ENCODE measurements at places on chromosomes 2 and 18.
A peak's percentile ranks its signal among the peaks of the same experiment; 100 is the strongest.

DNA sequence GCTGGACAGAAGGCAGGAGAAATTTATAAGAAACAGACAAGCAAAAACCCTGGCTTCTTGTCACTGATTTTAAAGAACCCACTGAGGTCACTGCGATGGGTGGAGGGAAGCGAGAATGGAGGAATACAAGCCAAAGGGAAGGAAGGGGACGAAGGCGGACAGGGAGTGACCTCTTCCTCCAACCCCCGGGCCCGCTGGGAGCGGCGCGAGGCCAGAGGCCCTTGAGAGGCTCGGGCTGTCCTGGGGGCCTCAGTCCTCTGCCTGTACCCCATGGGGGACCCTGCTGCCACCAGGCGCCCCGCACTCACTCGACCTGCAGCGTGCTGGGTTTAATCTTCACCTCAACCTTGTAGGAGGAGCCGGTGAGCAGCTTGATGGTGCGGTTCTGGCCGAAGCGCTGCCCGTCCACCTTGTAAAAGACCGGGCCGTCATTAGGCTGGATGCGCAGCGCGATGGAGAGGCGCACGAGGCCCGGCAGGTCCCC lies 793 bp downstream of the CNRIP1 start:
- peaks cover 12% of the 10 kb centered on the region for H3K4me1 ChIP-seq
- peaks cover 7% of the 10 kb centered on the region for H3K36me3 ChIP-seq
- peak; percentile 41 for DNase-seq
- peak overlapping the region; percentile 74 for H3K4me3 ChIP-seq

GRCh38 chr2:200467806-200468681 lies 41.8 kb downstream of the KCTD18 start:
- H3K27me3 ChIP-seq: no peaks in the 10 kb centered on the region
- DNase-seq: no peak
- H3K27ac ChIP-seq: no peak overlapping the region
- peaks cover 17% of the 10 kb centered on the region for H3K36me3 ChIP-seq
- H3K4me1 ChIP-seq: peaks cover 25% of the 10 kb centered on the region
- H3K4me3 ChIP-seq: no peak overlapping the region

DNA sequence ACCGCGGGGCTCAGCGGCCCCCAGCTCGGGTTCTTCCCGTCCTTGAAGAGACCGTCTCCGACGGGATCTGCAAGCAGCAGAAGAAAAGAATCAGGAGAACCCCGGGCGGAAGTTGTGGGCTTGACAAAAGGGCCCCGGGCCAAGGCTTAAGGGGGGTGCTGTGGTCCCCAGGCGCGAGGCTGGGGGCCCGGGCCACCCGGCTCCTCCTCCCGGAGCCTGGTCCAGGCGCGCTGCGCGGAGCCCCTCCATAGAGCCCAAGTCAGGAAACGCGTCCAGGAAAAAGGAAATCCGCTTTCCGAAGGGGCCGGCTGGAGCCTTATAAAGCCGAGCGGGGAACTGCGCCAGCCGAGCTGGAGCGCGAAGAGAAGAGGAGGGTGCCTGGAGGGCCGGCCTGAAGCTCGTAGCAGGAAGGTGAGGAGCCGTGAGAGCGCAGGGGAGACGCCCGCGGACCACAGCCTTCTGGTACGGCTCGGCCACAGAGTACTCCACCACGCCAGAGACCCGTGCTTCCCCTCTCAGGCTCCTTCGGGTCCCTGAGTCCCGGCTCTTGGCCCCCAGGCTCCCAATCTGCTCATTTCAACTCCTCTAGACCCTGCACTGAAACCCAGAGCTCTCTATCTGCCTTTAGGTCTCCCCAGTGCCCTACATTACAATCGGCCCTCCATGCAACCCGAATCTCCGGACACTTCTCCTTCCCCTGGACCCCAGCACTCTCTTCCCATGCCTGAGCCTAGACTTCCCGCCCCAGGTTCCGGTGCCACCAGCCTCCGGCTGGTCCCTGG lies 554 bp downstream of the FEV start:
- no peaks in the 10 kb centered on the region for H3K36me3 ChIP-seq
- H3K27ac ChIP-seq: no peak overlapping the region
- H3K4me3 ChIP-seq: no peak overlapping the region

- no peak overlapping the region for H3K27ac ChIP-seq
- no peaks in the 10 kb centered on the region for H3K36me3 ChIP-seq
- H3K4me1 ChIP-seq: no peaks in the 10 kb centered on the region
- DNase-seq: peak; percentile 14
- no peaks in the 10 kb centered on the region for H3K27me3 ChIP-seq
Measured at GRCh38 chr2:221943076-221943810, 355.6 kb downstream of the PAX3 start.

DNA sequence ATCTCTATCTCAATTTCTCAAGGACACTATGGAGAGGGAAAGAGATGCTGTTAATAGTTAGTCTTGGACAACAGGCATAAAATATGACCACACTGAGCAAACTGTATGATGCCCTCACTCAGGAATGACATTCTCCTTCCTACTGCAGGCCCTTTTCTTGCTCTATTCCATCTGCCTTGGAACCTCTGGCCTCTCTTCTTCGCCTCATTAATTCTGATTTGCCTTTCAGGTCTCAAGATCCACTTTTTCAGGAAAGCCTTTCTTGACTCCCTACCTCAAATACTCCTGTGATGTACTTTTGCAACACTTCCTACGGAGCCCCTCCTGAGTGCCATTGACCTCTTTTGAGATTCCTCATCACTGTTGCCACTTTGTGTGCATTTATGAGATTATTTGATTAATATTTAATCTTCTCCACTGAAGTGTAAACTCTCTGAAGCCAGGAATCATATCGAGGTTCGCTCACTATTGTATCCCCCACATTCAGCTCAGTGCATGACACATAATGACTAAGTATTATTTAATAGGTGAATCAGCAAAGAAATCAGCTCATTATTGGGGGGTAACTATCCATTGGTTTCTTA lies 21.3 kb upstream of the SPP2 start:
- no peaks in the 10 kb centered on the region for H3K36me3 ChIP-seq
- no peaks in the 10 kb centered on the region for H3K27me3 ChIP-seq
- no peak for DNase-seq
- H3K4me1 ChIP-seq: peaks cover 3% of the 10 kb centered on the region
- H3K27ac ChIP-seq: no peak overlapping the region

All from lung (tissue), 17 donors.